ENCODE measurements at places on chromosomes 7 and 10. TPM values are rescaled to one million over a fixed set of nuclear protein-coding genes. Genes with fewer than 3 reads are reported as not detected.

DNA sequence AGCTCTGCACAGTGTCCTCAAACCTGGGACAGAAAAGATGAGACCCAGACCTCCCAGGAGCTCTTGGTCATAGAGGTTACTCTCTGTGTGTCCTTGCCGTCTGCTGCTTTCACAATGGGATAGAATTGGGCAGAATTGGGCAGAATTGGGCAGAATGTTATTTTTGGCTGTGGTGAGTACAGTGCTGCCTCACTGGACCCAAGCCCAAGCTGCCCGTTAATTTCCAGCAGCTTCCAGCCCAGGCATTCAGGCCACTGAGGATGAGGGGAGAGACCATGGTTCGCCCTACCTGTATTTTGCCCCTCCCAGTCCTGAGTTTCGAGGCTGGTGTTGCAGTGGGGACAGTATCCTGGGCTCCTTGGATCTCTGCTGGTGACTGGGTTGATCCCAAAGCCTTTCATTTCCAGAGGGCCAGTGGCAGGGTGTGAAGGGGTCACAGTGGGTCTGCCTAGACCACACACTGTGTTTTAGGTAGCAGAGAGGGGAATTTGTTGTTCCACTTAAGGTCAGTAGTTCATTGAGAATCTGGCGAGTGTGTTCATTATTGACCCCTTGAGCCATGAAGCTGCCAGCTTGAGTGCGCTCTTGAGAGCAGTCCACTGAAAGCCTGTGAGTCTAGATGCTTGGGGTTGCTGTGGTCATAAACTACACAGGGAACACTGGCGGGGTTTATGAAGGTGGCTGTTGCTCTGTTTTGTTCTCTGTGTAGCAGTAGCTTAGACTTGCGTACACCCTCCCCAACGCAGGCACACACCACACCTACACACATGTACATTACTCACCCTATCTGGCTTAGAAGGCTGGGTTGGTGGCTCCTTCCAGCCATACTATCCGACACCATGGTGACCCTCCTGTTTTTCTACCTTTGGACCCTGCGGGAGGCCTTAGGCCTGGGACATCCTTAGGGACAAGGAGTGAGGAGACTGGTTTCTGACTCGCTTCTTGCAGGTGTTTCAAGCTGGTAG lies 23.5 kb downstream of the NACAD start:
- H3K36me3 ChIP-seq: peaks cover 43% of the 10 kb centered on the region
- no peaks in the 10 kb centered on the region for H3K27me3 ChIP-seq
- DNase-seq: no peak
- no peak overlapping the region for H3K27ac ChIP-seq
- H3K4me3 ChIP-seq: no peak overlapping the region
- no peaks in the 10 kb centered on the region for H3K4me1 ChIP-seq

GRCh38 chr7:130814778-130815335 lies 80.8 kb upstream of the KLF14 start:
- H3K27ac ChIP-seq: no peak overlapping the region
- no peak overlapping the region for H3K4me3 ChIP-seq
- H3K36me3 ChIP-seq: no peaks in the 10 kb centered on the region
- no peak for DNase-seq
- no peaks in the 10 kb centered on the region for H3K4me1 ChIP-seq

DNA sequence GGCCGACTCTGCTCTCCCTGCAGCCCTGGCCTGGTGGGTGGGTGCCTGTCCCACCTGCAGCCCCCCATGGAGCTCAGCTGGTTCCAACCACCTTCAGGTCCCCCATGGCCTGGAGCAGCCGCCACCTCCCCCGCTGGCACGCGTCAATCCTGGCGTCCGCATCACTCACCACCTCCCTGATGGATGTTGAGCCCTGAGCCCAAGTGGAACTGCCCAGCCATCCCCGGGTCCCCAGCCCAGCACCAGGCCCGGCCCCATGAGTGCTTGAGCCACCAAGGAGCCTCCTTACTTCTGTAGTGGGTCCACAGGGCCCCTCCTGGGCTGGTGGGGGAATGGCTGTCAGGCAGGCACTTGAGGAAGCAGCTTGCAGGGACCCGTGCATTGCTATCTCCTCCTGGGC lies 14.6 kb downstream of the AGAP3 start:
- H3K36me3 ChIP-seq: peaks cover 4% of the 10 kb centered on the region
- no peaks in the 10 kb centered on the region for H3K27me3 ChIP-seq
- H3K4me3 ChIP-seq: no peak overlapping the region
- DNase-seq: no peak

The MRLN gene
- not detected for total RNA-seq

The HOXA4 gene
- total RNA-seq: 0.59 TPM

DNA sequence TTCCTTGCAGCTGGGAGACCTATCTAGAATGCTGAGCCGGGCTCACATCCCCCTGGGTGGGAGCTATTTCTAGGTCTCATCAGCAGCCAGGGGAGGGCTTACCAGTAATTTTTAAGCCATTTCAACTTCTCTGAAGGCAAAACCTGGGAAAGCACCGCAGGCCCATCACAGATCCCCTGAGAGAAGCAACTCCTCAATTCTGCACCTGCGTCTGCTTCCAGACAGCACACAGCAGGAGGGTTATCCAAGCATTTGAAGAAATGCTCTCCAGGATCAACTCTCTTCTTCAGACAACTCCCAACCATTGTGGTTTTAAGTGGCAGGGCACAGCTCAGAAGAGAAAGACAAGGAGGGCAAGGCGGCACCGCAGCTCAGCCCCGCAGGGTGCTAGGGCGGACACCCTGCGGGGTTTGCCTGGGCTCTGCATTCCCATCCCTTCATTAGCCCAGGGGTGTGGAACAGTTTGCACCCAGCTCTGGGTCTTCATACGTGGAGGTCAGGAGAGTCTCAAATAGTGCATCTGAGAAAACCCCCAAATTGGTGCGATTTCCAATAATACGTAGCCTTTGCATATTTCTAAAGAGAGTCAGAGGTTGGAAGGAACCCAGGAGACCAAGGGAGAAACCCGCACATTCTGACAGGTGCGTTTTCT lies 618.7 kb downstream of the DNAJB6 start:
- no peak overlapping the region for H3K27ac ChIP-seq
- no peaks in the 10 kb centered on the region for H3K27me3 ChIP-seq
- H3K4me1 ChIP-seq: no peaks in the 10 kb centered on the region
- H3K4me3 ChIP-seq: no peak overlapping the region
- no peak for DNase-seq

The TUBB8 gene
- not detected for total RNA-seq

The CYP3A4 gene
- 0.43 TPM for total RNA-seq

All from right atrium auricular region (tissue), 2 donors.